Cardiac atrium fibroblast (primary cell): ENCODE measurements at places on chromosomes 16 and 17. TPM values are rescaled to one million over a fixed set of nuclear protein-coding genes. Genes with fewer than 3 reads are reported as not detected.

Gene SLC13A5
- total RNA-seq = not detected in 2 replicates

Gene NPIPA2
- total RNA-seq = not detected in 2 replicates

Gene KRT40
- total RNA-seq = not detected in 2 replicates

Gene ITGB3
- 9.4 and 12.8 TPM in 2 replicates for total RNA-seq

Gene ASPA
- 2.5 and 4.1 TPM in 2 replicates for total RNA-seq

Gene CCT6B
- total RNA-seq = 0.54 and 2.4 TPM in 2 replicates

Gene SERPINF2
- total RNA-seq = 0.65 TPM in 1 of 2 replicates, not detected in the other

Gene OTOP3
- total RNA-seq = not detected in 2 replicates

Gene GRAPL
- total RNA-seq = 1.9 TPM in 1 of 2 replicates, not detected in the other

Gene CACNG4
- not detected in 2 replicates for total RNA-seq

Gene PRRT2
- total RNA-seq = 0.16 TPM in 1 of 2 replicates, not detected in the other

Gene MTHFSD
- 13.9 and 19.9 TPM in 2 replicates for total RNA-seq

Gene FLOT2
- 69.7 and 76.8 TPM in 2 replicates for total RNA-seq

Gene OTOP2
- total RNA-seq = not detected in 2 replicates

Gene ATP2A3
- 0.16 TPM in 1 of 2 replicates, not detected in the other for total RNA-seq

Gene KRTAP4-1
- not detected in 2 replicates for total RNA-seq

Gene CWC25
- total RNA-seq = 5.2 and 13.5 TPM in 2 replicates

Gene VASN
- 123 and 139 TPM in 2 replicates for total RNA-seq

Gene DHRS7C
- total RNA-seq = not detected in 2 replicates

Gene MYH2
- not detected in 2 replicates for total RNA-seq

Gene ABCC12
- total RNA-seq = not detected in 2 replicates

Gene TMEM204
- total RNA-seq = 28.8 and 34.3 TPM in 2 replicates

Gene KCNH6
- total RNA-seq = under 0.01 TPM in 1 of 2 replicates, not detected in the other
